ENCODE measurements at places on chromosomes 1 and 21.
A peak's percentile ranks its signal among the peaks of the same experiment; 100 is the strongest.

GRCh38 chr1:185936641-185937040, 202.4 kb downstream of the HMCN1 start:
- DNase-seq, result no peak

DNA sequence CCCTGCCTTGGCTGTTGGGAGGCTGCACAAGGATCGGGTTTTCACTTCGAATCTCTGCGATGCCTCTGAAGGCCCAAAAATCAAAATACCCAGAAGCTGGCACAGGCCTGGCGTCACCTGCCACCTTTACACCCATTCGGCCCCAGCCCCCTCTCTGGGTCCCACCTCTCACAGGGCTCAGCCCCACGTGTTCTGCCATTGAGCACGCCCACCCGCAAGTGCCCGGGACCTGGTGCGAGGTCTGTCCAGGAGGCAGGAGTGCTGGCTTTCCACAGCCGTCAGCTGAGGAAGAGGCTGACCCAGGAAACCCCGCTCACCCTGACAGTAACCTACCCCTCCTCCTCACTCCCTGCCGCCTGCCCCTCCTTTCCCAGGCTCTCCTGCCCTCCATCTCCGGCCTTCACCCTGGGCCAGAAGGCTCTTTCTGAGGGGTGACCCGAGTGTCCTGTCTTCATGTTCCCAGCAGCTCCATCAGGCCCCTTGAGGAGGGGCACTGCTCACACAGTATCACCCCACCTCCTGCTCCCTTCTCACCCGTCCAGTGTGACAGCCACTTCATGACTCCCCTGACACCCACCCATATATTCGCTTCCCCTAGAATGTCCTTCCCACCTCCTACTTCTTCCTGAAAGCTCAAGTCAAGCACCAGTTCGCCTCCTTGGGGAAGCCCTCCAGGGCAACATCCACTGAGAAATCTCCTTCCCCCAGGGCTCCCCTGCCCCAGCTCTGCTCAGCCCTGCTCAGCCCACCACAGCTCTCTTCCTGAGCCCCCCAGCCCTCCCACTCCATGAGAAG, 13.5 kb downstream of the RCC2 start:
- no peak for DNase-seq

DNA sequence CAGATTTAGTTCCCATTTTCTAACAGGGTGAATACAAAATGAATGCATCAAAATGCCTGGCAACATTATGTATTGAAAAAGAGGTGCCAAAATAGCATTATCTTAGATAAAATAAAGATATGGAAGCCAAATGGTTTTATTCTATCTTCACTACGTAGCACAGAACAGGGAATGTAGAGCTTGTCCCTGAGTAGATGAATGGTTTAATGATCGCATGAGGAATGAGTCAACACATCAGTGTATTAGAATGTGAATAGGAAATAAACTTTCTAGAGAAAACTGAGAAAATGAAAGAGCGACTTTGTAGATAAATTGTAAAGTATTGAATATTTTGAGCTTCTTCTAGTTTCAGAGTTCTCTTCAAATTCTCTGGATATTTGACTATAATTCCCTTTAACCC, 74.3 kb downstream of the BRINP3 start:
- no peak for DNase-seq

GRCh38 chr1:232508130-232508701, 121.7 kb downstream of the SIPA1L2 start:
- DNase-seq, result no peak

GRCh38 chr1:34520111-34520510, 234.7 kb upstream of the GJB5 start:
- DNase-seq, result no peak

DNA sequence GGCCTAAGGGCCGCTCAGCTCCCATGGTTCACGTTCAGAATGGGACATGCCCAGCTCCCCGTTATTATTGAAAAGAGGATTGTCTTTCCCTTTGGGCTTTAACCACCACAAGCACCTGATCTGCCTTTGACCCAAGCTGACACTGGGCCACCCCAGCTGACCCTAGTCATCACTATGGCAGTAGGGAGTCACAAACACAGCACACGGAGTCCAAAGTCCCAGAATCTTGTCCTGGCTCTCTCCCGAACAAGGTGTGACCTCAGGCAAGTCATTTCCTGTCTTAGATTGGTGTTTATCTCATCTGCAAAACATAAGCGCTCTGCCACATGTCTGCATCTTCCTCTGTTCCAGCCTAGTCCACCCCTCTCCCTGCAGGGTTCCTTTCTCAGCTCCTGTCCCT, 31.5 kb downstream of the IGFN1 start:
- DNase-seq, result no peak

- DNase-seq, result no peak
These were observed 4.8 kb downstream of the RUNX3 start for GRCh38 chr1:24925082-24925779.

DNA sequence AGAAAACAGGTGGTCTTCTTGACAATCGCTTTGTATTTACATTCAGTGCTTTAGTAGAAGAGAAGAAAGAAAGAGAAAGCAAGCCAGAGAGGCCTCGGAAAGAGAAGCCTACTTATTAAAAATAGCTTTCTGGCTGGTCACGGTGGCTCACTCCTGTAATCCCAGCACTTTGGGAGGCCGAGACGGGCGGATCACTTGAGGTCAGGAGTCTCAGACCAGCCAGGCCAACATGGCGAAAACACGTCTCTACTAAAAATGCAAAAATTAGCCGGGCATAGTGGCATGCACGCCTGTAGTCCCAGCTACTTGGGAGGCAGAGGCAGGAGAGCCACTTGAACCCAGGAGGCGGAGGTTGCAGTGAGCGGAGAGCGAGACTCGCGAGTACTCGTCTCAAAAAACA, 1.8 kb upstream of the SLC19A2 start:
- DNase-seq, result no peak

DNA sequence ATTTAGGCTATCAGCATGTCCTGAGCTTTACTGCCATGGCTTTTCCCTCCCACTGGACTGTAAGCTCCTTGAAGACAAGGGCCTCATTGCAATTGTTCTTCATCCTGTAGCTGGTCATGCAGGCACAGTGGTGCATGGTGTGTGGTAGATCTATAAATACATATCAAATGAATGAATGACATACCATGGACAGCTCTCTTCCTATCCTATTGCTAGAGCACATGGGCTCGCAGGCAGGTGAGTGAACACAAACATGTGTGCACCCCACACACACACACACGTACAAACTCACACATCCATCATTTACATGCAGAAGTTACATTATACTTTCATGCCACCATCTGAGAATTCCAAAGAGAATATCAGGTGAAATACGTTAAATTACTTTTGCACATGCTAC, 172.9 kb upstream of the RUNX1 start:
- no peak for DNase-seq

DNA sequence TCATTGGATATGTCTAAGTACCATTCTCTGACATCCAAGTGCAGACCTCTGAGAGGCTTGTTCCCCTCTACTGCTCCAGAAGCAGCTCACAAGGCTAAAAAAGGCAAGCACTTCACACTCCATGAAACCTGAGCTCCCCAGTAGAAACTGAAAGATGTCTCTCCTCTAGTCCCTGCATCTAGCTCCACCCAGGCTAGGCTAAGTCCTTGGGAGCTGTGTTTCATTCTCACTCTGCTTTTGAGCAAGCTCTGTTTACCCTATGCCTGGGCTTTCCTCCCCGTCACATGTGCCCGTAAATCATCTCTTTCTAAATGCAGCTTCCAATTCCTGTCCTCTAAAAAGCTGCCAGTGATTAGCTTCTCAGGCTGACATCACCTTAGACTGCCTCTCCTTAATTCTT, 39.0 kb downstream of the LRRC71 start:
- no peak for DNase-seq

DNA sequence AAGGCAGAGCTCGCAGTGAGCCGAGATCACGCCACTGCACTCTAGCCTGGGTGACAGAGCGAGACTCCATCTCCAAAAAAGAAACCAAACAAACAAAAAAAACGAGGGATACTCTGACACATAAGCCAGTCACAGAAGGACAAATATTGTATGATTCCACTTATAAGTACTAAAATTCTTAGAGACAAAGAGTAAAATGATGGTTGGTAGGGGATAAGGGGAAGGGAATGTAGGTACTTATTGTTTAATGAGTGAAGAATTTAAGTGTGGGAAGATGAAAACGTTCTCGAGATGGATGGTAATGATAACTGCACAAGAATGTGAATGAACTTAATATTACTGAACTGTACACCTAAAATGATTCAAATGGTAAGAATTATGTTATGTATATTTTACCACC, 66.7 kb upstream of the GUCA2A start:
- DNase-seq, result no peak

GRCh38 chr1:163870666-163871065, 548.9 kb downstream of the NUF2 start:
- DNase-seq, result no peak

DNA sequence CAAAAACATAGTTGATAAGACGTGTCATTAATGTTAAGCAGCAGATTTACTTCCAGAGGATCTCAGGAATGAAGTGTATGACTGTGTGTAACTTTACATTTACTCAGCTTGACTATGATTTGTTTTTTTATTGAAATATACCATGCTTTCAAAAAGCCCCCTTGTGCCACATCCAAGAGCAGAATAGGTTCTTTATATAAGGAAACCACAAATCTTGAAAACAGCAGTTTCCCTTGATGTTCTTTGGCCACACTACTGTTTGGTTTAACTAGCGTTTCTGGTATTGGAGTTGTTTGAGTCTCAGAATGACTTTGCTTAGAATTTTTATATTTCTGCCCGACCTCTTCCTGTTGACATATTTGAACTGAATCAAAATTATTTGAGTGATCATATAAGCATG, 25.0 kb downstream of the LRRC8C start:
- no peak for DNase-seq

GRCh38 chr1:33338440-33339211, 17.7 kb upstream of the A3GALT2 start:
- no peak for DNase-seq

GRCh38 chr1:93753791-93754763, 72.4 kb upstream of the BCAR3 start:
- no peak for DNase-seq

DNA sequence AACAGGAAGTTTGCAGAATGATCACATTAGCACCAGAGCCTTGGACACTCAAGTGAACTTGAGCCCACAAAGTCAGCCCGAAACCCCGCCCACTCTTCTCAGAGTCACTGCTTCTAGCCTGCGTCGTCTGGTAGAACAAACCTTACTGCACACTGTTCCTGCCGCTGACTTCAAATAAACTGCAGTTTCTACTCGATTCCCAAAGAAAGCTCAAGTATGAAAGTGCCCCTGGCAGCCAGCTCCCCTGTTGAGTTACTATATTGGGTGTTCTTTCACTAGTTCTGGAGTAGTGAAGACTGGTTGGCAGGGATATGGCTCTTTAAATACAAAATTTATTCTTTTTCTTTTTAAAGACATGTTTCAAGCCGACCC, 164.7 kb downstream of the GALNT2 start:
- DNase-seq, result no peak

- DNase-seq, result no peak
These were observed 12.6 kb downstream of the SLC45A1 start for GRCh38 chr1:8330271-8331125.

GRCh38 chr21:39238275-39238674, 55.0 kb upstream of the PSMG1 start:
- DNase-seq, result no peak

- DNase-seq, result peak; percentile 64
These were observed 28.4 kb downstream of the TMCC2 start for GRCh38 chr1:205255941-205256780.

DNA sequence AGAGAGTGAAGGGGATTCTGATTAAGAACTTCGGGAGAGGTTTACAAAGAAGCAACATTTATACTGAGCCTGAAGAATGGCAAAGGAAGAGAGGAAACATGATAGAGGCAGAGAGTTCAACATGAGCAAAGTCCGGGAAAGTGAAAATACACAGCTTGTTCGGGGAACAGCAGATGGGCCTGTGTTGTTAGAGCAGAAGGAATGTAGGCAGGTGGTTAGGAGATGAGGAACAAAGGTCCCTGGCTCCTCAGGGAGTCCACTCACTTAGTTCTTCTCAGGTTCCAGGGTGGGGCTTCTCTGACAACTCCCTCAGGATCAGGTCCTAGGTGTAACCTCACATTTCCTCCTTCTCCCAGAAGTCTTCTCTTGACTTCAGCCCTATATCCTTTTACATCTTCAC, 5.1 kb upstream of the ZNF326 start:
- DNase-seq, result no peak

GRCh38 chr1:53340660-53341520, 13.0 kb upstream of the LRP8 start:
- DNase-seq, result no peak

DNA sequence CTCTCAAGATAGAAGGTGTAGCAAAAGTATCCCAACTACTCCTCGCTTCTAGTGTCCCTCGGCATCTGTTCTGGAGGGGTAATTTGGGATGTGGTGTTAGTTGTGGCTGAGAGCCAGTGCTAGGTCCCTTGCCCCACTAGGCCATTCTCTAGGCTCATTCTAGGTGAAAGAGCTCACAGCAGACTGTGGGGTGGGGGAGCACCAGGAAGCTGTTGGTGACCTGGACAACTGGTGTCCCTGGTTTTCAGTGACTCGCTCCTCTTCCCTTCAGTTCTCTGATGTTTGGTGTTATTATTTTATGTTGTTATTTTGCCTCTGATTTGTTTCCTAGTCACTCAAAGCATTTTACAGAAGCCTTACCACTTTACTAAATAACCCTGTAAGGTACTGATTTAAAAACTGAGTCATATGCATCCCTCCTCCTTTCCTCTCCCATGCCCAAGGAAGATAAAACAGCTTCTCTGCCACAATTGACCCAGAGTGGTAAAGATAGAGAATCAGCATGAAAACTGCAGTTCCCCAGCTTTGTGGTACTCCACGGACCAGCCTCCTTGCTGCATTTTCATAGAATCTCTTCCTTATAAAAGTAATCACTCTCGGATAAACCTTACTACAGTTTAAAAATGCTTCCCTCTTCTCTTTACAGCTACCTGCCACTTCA, 14.1 kb downstream of the DYRK3 start:
- no peak for DNase-seq

- no peak for DNase-seq
These were observed 98.3 kb upstream of the ARHGEF16 start for GRCh38 chr1:3355894-3356826.

DNA sequence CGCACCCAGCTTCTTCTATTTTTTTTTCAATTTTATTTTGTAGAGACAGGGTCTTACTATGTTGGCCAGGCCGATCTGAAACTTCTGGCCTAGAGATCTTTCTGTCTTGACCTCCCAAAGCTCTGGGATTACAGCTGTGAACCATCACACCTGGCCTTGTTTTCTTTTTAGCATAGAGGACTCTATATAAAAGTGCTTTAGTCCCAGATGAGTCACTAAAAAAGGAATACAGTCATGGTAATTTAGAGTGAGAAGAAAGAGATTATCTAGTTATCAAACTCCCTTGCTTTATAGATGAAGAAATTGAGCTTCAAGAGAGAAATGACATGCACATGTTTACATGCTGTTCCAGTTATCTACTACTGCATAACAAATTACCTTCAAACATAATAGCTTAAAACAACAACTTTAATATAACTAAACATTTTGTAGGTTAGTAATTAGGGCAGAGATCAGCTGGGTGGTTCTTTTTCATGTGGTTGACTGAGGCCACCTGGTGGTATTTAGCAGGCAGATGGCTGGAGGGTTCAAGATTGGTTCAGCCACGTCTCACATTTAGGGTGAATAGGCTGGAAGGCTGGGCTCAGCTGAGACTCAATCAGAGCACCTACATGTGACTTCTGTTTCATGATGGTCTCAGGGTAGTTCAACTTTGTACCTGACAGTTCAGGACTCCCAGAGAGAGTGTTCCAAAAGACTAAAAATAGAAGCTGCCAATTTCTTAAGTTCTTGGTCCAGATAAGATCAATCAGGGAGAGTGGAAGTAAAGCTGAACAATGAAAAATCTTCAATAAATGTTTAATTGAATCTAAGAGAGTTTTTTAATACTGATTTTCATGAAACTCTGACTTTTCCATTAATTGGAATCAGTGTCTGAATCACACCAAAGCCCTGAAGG, 16.9 kb upstream of the MTF2 start:
- no peak for DNase-seq

- no peak for DNase-seq
These were observed 46.9 kb downstream of the CAPN2 start for GRCh38 chr1:223759273-223759672.
